ENCODE measurements at places on chromosomes 11 and 22. TPM values are rescaled to one million over a fixed set of nuclear protein-coding genes. Genes with fewer than 3 reads are reported as not detected.

Gene SHISAL1
- 0.71 TPM for total RNA-seq

Gene OR51E2
- total RNA-seq = not detected

Gene BBOX1
- not detected for total RNA-seq

Gene MUC2
- total RNA-seq = not detected

Gene NCF4
- not detected for total RNA-seq

Gene CEND1
- total RNA-seq = not detected

Gene CATSPER1
- not detected for total RNA-seq

Gene RASGRP2
- total RNA-seq = 0.41 TPM

Gene APOBEC3H
- not detected for total RNA-seq

Gene KREMEN1
- total RNA-seq = 7.1 TPM

Gene OR5A2
- total RNA-seq = not detected

Gene CCDC85B
- total RNA-seq = 58.9 TPM

Gene LPXN
- 5.9 TPM for total RNA-seq

Gene SCGB1C1
- not detected for total RNA-seq

Gene SLC7A4
- total RNA-seq = 2.7 TPM

Data from kidney epithelial cell (primary cell).